Renal cortex interstitium (tissue), 15 donors: ENCODE measurements at places on chromosomes 1 and 21. TPM values are rescaled to one million over a fixed set of nuclear protein-coding genes. Genes with fewer than 3 reads are reported as not detected.

The C1orf226 gene
- polyA plus RNA-seq = 32.9 TPM

The CRYAA gene
- polyA plus RNA-seq = 0.50 TPM

GRCh38 chr1:192430644-192431043, 113.9 kb downstream of the RGS21 start:
- no peak for DNase-seq

DNA sequence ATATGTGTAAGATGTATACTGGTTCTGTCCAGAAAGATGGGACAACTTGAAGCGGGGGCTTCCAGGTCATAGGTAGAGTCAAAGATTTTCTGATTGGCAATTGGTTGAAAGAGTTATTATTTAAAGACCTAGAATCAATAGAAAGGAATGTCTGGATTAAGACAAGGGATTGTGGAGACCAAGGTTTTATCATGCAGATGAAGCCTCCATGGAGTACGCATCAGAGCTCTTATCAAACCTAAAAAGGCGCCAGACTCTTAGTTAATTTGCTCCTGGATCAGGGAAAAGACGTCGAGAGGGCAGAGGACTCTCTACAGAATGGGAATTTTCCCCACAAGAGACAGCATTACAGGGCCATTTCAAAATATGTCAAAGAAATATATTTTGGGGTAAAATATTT, 23.7 kb upstream of the ETV3 start:
- no peak for DNase-seq

DNA sequence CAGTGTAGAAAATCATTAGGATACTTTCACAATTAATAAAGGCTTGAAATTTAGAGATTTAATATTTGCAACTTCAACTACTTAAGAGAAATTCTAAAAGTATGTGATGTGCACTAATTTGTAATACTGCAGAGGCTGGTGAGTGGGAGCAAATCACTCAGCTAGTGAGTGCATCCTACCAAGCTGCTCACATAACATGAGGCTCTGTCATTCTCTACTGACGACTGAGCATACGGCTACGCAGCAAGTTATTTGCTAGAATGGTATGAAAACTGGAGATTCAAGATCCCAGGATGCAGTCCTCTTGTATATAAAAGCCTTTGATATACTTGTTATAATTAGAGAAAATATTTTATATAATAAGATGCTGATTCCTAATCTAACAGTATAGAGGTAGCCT, 90.1 kb downstream of the ATP1B1 start:
- DNase-seq = no peak

DNA sequence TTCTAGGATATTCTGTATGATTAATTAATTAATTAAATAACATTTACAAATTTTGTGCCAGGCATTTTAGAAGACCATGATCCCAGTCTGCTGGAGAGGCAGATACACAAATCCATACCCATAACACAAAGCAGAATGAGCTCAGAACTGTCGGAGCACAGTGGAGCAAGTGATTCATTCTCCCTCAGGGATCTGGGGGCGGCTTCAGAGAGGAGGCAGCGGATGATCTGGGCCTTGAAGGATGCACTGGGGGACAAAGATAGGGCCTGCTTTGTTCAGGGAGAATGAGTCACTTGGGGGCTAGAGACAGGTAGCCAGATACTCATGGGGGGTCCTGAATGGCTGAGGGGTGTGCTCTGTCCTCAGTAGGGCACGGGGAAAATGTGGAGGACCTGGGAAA, 50.9 kb upstream of the TRABD2B start:
- DNase-seq = no peak

DNA sequence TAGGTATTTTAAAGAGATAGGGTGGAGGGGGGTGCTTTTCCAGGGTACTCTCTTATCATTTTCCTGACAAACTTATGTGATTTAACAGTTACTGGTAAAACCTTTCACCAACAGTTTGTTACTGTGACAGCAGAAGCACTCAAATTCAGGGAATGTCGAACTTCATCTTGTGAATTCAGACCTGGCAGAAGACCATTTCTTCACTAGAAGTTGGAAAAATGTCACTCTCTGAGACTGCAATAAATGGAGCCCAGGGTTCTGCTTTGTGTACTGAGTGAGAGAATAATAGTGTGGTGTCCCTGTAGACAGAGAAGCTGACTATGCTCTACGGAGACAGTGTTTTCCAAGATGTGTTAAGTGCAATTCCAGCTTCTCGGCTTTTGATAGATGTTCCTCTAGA, 200.2 kb downstream of the ST6GALNAC3 start:
- DNase-seq = no peak

The PROK1 gene
- 0.12 TPM for polyA plus RNA-seq

The RNF220 gene
- 94.1 TPM for polyA plus RNA-seq

The RGS16 gene
- 1.7 TPM for polyA plus RNA-seq

DNA sequence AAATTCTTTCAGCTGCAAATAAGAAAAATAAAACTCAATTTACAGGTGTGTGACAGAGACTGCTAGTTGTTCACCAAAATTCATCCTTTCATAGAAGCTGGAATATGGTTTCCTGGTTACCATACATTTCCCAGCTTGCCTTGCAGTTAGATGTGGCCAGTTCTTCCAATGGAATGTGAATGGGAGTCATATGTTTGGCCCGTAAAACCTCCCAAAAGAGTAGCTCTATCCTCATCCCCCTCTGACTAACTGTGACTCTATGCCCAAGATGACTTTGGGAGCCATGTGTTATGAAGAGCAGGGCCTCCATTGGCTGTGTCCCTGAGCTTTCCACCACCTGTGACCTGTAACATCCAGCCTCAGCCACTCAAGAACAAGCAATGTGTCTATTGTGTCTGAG, 90.6 kb upstream of the NGF start:
- DNase-seq = no peak

The RNF186 gene
- polyA plus RNA-seq = 0.32 TPM

DNA sequence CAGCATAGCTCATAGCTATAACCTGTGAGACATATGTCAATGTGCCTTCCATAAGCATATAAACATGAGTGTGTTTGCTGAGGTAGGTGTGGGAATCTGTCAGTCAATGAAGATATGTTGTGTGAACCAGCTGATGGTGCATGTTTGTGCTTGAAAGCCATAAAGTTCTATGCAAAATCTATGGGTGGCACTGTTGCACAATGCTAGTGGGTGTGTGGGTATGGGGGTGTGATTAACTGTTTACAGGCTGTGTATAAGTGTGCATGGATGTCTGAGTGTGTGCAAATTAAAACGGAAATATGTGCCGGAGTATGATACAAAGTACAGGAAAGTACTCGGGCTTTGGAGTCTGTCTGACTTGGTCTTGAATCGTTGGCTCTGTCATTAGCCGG, 1.0 kb upstream of the ATP2B4 start:
- no peak for DNase-seq

DNA sequence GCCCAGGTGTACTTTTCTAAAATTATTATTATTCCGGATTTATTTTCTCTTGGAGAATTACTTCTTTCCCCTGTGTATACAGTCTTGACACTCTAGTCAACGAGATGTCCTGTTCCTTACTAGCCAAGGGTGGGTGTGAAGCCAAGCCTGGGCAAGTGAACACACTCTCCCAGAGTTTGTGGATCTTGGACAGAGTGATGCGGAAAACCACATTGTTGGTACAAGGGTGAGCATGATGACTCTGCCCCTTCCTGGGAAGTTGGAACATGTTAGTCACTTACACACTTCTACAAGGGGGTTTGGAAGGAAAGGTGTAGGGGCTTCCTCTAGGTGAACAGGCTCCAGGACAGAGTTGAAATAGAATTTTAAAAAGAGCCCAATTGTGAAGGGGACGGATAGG, 20.0 kb upstream of the RD3 start:
- DNase-seq = no peak

- no peak for DNase-seq
Observed at GRCh38 chr1:152348447-152348846, 11.4 kb downstream of the FLG2 start.

GRCh38 chr1:156111355-156111962, 3.1 kb upstream of the LMNA start:
- no peak for DNase-seq

GRCh38 chr1:213103377-213104306, 52.6 kb downstream of the RPS6KC1 start:
- no peak for DNase-seq

The TFF2 gene
- polyA plus RNA-seq = not detected

DNA sequence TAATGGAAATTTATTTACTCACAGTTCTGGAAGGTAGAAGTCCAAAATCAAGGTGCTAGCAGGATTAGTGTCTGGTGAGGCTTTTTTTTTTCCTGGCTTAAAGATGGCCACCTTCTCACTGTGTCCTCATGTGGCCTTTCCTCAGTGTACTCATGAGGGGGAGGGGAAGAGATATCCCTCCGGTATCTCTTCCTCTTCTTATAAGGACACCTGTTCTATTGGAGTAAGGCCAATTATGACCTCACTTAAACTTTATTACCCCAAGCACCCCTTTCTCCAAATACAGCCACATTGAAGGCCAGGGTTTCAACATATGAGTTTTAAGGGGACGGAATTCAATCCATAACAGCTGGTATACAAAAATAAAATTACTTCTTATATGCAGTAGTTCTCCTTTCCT, 203.7 kb upstream of the C1orf87 start:
- DNase-seq = no peak

- DNase-seq = peak; percentile 9
Observed at GRCh38 chr1:52032785-52033131, 852 bp downstream of the KTI12 start.
